Stimulated activated CD8-positive, alpha-beta memory T cell treated with anti-CD3 and anti-CD28 coated beads, Interleukin-4, amount 100 ng/mL, for 1 hour (primary cell): ENCODE measurements at places on chromosomes 6 and 20.

GRCh38 chr6:40325041-40325440 is 262.1 kb downstream of the LRFN2 start:
- DNase-seq: no peak

GRCh38 chr6:52231406-52232127 is 12.7 kb downstream of the IL17F start:
- DNase-seq: no peak

DNA sequence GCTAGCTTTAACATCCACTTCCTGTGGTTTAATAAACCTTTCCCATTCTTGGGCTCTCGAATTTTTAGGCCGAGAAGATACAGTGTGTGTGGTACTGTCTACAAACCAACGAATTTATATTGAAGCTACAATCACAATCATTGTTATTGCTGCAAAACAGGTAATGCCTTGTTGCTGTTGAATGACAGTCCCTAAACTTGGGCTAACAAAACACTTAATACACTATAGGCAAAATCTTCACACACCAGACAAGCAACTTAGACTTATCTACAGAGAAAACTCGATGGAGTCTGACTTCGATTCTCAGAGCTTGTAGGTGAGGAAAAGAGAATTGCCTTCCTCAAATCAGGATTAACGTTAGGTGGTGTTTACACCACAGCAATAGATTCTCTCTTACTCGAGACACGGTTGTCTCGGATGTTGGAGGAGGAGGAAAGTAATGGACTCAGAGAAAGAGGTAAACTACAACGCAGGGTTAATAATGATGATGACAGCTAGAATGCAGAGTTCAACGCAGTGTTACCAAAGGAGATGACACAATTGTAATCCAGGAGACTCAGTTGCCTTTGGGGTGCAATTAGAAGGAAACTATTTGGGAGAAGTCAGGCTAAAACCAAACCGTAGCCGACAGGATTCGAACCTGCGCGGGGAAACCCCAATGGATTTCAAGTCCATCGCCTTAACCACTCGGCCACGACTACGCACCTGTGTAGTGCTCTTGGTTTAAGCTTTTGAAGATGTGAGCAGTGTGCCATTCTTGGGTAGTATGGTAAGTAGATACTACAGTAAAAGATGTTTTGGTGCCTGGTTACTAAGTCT is 32.5 kb upstream of the ZNF184 start:
- no peak for DNase-seq

DNA sequence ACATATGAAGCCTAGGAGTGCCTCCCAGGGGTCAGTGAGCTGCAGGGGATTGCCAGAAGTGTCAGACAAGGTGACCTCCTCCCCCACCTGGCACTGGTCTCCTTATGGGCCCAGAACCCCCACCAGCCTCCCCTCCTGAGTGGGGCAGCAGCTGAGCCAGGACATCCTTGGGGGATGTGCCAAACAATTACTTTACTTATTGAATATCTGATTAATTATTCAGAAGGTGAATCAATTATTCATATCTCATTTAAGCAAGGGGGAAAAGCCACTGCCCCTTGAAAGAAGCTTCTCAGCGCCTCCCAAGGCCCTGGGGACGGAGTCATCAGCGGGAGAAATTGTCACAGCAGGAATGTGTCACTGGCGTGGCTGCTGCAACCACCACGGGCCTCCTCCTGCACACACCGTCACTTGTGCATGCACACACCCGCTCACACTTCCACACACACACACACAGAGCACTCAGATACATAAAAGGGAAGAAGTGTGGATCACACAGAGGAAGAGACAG is 123.4 kb upstream of the MAFB start:
- no peak for DNase-seq

- no peak for DNase-seq
These were observed 56.9 kb downstream of the FAM229B start for GRCh38 chr6:112144145-112144926.

DNA sequence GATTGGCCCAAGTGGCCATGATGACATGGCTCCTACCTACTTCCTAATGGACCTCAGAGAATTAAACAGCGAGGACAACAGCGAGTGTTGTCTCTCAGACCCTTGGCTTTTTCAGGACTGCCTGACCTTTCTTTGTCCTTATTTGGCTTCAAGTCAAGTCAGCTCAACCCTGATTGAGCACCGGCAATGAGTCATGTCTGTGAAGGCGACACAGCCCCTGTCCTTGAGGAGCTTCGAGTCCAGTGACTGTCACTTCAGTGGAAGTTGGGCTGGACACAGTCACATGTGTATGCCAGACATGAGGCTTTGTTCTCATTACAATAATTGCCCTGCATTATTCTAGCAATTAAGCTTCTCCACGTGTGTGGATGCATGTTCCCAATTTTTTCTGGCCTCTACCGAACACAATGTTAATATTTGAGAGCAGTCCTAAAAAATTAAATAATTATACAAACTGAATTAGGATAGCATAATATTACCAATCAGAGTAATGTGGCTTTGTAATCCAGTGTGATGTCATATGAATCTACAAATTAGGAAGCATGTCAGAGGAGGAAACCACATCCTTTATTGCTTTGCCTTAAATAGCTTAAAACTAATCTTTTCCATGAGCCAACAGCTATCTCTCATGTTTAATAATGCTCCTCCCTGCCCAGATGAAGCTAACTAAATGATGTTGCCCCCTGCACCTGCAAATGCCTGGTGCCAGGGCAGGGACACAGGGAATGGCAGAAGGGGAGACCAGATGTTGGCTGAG is 178.6 kb downstream of the CDH26 start:
- DNase-seq: no peak

- DNase-seq: no peak
These were observed 188.0 kb downstream of the ARHGAP18 start for GRCh38 chr6:129521946-129522345.

- DNase-seq: no peak
These were observed 13.4 kb downstream of the UST start for GRCh38 chr6:148760258-148760534.

DNA sequence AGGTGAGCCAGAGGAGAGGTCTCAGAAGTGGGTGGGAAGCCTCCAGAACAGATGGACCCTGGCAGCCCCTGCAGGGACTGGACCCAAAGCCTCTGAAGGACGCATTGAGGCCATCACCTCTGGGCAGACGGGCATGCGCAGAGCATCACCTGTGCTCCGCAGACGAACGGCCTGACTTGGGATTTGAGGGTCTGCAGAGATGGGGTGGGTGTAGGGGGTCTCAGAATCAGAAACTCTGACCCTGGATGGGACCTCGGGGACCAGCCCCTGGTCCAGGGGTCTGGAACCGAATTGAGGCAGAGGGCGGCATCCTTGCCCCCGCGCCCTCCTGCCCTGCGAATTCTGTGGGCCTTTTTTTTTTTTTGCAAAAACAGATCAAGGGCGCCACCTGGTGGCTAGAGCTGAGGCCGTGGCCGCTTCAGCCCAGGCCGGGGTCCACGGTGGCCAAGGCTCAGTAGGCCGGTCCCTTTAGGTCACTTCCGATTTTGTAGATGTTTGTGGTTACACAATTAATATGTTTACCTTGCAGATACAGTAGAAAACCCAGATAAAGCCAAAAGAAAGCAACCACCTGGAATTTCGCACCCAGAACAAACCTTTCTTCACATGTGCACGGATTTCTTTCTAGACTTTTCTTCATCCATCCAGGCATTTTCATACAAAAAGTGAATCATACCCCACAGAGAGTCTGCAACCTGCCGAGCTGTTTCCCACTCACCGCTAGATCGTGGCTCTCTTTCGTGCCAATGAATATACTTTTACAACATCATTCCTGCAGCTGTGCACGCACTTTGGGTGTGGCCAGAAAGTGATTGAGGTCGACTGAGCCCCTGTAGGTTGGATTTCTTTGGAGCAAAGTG is 25.9 kb downstream of the ZBP1 start:
- DNase-seq: no peak

GRCh38 chr6:142763205-142763604 is 181.8 kb downstream of the HIVEP2 start:
- no peak for DNase-seq

- no peak for DNase-seq
These were observed 86.8 kb downstream of the HAO1 start for GRCh38 chr20:7853493-7853892.

- DNase-seq: no peak
These were observed 130.9 kb downstream of the SULF2 start for GRCh38 chr20:47654370-47654769.

GRCh38 chr6:149821492-149821891 is 42.7 kb downstream of the LRP11 start:
- no peak for DNase-seq

DNA sequence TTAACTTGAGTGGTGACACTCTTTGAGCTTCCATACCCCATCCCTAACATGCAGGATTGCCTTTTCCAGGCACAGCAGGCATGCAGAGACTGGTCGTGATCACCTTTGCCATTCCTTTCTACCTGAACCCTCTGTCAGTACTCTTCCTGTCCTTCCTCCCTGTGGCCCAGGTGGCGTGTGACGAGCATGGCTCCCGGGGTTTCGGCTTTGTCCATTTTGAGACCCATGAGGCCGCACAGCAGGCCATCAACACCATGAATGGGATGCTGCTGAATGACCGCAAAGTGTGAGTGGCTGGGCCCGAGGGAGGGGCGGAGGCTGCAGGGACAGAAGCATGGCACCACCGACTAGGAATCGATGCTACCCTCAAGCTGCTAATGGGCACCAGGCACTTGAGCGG is 6.7 kb downstream of the PABPC1L start:
- no peak for DNase-seq

DNA sequence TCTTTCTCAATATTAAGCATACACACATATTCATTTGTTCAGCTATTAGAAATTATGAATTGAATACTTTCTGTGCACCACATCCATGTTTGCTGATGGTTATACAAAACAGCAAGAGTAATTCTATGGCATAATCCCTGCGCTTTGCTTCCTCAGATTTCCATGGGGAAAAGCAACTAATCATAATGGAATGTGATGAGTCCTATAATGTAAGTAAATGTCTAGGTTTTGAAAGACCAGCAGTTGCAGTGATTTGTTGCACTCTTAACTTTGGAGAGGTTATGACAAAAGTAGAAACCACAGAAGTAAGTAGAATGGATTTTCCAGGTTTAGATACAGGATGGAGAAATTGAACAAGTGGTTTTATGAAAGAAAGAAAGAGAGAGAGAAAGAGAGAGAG is 652.1 kb downstream of the CBLN4 start:
- no peak for DNase-seq

DNA sequence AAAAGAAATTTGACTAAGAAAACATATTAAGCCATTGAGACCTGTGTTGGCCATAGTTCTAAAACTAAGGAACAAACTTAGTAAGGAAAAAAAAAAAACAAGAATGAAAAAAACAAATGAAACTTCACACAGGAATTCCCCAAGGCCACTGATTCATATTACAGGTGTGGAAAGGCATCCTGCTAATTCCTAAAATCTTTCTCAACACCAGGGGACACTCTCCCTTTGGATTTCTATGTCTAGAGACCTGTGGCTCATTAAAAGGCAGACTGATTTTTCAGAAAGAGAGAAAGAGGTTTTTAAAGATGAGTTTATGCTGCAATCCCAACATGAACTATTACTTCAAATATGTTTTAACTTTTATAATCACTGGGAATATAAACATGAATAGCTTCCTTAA is at the start of gene OR12D1:
Gene OR12D1 (plus strand): TSS at position 341 of the 400 bp plus-strand sequence.
- no peak for DNase-seq

DNA sequence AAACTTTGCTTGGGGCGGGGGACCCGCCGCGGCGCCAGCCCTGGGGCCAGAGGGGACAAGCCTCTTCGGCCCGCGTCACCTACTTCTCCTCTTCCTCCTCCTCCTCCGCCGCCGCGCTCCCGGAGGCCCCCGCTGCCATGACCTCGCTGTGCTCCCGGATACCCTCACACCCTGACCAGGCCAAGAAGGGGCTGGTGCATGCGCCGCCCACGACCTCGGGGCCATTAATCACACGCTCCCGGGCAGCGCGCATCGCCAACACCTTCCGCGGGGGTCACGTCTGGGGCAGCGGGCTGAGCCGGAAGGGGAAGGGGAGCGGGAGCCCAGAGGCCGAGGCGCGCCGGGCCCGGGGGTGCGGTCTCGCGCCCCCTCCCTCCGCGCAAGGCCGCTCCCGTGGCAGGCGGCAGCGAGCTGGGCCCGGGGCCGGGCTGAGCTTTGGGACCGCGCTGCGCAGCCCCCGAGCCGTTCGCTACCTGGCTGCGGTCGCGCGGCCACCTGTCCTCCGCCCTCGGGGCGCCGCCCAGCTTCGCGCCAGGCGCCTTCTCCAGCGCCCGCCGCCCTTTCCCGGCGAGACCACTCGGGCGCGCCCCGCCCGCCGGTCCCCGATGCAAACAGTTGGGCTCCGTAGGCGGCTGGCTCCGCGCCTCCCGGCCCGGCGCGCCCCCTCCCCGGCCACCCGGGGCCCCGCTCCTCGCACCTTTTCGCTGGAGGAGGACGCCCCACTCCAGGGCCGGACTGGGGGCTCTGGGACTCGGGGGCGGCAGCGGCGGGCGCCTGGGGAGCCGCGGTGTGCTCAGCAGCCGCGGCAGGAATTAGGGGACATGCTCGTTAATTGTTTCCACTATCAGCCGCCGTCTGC is 575 bp upstream of the CNR1 start:
- DNase-seq: no peak

DNA sequence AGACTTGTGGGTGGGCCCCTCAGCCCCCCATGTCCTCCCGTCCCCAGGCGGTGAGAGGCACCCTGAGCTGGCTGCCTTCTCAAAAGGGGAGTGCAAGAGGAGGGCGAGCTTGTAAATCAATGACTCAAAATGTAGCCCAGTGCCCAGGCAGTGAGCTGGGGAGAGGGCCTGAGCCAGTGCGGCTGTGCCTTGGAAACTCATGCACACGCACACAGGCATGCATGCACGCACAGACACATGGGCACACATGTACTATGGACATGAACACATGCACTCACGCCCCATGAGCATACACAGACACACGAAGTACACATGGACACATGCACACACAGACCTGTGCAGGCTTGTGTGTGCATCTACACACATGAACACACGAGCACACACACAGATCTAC is 133.5 kb downstream of the TAF4 start:
- DNase-seq: no peak

GRCh38 chr20:53904261-53904660 is 166.1 kb downstream of the BCAS1 start:
- DNase-seq: no peak

- no peak for DNase-seq
These were observed 377.4 kb downstream of the CD109 start for GRCh38 chr6:74073429-74073828.

GRCh38 chr20:56575961-56576360 is 42.9 kb downstream of the FAM209B start:
- DNase-seq: no peak

- no peak for DNase-seq
These were observed 12.4 kb downstream of the TFEB start for GRCh38 chr6:41722969-41723529.

GRCh38 chr6:31053873-31054272 is 43.6 kb downstream of the MUC22 start:
- DNase-seq: no peak

DNA sequence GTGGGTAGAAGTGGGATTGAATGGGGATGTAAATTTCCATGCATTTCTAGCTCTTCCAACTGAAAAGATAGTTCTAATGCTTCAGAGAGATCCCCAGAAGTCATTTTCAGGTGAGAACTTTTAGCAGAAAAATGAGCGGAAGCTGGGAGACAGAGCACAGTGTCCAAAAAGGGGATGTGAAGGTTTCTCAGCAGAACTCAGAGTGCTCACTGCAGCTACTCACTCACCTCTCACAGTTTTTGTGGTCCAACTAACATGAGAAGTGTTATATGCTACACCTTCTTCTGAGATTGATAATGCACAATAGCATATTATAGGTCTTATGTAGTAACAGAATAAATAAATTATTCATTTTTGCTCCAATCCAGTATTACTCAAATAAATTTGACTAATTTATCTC is 519.2 kb upstream of the HS3ST5 start:
- DNase-seq: no peak
